ENCODE measurements at places on chromosomes 1 and 21.

GRCh38 chr1:43688594-43689000 lies 18.7 kb upstream of the ST3GAL3 start:
- DNase-seq: no peak

DNA sequence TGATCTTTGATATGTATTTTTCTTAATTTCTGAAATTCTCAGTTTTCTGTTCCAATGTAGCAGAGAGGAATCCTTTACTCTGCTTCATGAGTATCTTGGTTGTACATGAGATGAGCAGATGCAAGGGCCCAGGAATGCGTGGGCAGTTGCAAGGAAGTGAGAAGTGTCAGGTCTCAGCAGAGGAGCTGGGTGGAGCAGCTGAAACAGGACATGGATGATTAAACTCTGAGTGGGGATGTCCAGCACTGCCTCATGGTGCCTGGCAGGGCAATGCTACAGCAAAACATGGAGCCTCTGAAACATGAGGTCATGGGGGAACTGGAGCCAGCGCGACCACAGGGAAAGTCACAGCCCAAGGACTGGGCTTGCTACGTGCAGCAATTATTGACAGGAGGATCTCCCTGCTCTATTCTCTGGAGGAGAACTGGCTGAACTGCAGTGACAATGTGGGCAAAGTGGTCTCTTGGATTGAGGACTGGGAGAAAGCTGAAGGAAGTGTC lies 48.4 kb downstream of the COLGALT2 start:
- DNase-seq: no peak

DNA sequence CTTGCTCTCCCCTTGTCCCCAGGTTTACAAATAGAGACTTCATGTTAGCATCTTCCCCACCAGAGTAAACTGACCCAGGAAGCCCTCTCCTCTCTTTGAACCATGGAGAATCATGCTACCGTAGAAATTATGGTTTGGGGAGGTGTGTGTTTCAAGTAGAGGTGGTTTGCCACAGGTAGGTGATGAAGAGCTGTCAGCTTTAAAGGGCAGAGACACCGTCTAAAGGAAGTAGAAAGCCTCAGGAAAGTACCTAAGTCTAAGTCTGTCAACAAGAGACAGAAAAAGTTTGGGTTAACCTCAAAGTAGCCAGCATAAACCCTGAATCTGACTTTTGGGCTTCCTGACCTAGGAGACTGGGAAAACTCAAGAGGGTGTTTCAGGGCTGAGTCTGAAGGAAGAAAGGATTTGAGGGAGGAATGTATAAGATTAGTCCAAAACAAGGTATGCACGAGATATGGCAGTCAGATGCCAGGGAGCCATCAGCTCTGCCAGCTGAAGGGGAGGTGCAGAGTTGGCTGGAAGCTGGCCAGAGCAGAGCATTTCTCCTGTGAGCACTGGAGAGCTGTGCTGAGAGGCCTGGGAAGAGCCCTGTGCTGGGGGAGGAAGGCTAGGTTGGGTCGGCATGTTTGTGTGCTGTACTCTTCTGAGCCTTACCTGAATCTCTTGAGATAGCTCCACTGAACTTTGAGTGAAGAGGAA lies 14.3 kb downstream of the ADAMTSL4 start:
- DNase-seq: no peak

GRCh38 chr1:105072850-105073249 lies 1323.2 kb downstream of the AMY1C start:
- DNase-seq: no peak

- no peak for DNase-seq
Observed at GRCh38 chr1:177287270-177287669, 116.5 kb downstream of the BRINP2 start.

DNA sequence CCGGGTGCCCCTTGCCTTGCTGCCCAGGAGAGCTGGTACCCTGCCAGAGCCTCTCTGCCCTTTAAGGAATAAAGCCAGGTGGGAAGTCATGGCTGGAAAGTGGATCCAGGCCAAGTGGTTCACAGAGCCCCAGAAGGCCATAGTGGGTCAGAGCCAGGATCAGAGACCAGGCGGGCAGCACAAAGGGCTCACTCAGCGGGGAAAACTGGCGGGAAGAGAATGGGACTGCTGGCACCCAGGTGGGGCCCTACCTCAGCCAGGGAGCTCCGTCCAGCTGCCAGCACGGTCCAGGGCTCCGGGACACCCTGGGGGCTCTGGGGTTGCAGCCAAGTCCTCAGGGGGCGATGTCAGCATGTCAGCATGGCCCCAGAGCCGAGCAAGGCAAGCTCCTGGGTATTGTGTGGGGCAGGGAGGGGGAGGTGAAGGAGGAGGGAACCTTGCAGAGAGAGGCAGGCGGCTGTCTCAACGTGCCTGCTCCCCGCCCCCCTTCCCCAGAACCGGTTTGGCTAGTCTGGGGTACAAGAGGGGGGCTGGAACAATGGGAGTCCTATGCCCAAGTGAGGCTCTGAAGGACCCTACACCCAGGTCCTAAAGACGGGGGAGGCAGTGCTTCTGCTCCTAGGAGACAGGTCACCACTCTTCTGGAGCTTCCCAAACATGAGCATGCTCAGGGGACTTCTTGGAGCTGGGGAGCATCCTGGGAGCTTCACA lies at the start of gene ARHGEF19:
ARHGEF19 (minus strand) TSS at position 402 of the 711 bp plus-strand sequence. CDS start 3,598 bp downstream, outside the sequence.
- DNase-seq: no peak

DNA sequence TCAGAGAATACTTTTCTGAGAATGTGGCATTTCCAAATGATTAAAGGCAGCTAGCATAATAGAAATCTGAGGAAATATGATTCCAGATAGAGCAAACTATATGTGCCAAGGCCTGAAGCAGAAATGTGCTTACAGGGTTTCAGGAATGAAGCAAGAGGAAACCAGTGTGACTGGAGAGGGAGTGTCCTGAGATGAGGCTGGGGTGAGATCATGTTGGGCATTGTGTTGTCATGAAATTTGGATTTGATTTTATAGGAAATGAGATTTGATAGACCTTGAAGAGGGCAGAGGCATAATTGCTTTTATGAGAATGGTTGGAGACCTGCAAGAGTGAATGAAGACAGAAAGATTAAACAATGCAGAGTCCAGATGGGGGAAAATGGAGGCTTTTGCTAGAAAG lies 338.1 kb upstream of the SNX7 start:
- DNase-seq: no peak

DNA sequence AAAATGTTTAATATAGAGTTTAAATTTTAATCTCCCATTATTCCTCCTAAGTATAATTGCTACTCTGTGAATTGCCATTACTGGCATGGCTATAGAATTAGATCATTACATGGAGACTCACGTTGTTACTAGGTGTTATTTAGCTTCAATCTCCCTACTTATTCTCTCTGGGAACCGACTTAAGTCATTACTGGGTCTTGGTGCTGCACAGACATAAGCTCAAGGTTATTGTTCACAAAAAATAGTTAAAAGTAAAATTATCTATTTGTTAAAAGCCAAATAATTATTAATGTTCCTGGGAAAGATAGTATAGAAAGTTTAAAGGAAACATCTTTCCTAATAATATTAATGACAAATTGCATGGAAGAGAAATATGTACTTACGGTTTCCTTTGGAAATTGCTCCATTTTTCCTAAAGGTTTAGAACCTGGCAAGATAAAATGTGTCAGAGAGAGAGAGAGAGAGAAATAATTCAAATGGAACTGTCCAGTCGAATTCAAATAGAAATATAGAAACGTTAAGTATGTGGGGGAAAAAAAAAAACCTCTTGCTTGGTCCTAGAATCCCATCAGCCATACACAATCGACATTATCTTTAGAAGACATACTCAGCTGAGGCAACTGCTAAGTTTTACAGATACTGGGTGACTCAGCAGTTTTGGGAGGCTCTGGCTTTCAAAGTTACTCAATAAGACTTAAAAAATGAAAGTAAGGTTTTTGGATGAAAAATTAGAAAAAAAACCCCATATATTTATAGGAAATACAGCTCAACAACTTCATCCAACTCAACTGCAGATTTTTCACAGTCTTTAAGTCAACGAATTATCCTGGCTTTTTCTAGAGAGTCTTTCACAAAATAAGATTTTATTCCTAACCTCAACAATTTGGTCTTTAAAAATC lies at the start of gene SPTA1:
SPTA1 (minus strand) TSS at position 605 of the 899 bp plus-strand sequence; CDS start at position 407, 198 bp downstream.
- no peak for DNase-seq

DNA sequence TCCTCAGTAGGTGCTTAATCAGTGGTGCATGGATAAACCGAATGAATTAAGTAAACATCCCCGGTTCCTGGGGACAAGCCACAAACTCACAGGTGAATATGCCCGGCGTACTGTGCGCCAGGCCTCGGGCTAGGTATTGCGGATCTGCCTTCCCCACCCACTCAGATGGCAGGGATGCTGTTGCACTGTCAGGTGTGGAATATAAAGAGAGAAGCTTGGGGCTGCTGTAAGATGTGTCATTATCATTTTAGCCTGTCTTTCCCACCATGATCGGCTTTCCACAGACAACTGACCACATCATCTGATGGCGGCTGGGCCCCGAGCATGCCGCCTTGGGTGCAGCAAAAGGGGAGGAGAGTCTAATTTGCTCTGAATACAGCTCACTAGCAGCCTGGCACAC lies 45.4 kb upstream of the LRP8 start:
- no peak for DNase-seq

DNA sequence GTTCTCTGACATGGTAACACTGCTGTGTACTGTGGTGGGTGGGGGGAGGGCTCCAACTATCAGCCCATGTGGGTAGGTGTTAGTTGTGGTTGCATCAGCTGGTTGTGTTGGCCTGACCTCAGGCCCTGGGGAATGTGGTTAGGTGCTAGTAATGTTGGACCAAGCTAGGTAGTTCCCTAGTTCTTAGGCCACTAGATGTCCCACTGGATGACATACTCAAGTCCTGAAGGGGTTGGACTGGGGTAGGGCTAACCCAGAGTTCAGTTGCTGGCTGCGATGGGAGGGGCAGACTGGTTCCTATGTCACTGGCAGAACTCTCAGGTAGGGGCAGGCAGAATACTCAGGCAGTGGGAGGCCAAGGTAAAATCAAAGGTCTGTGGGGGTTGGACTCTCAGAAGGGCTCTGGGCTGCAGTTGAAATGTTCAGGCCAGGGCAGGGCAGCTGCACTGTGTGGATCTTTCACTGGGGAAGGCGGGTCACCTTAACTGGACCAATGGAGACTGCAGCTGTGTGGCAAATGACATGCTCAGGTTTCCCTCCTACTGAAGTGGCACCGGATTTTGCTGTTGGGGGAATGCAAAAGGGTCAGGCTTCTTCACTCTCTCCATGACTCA lies 870.7 kb downstream of the LRRIQ3 start:
- DNase-seq: no peak

- no peak for DNase-seq
Observed at GRCh38 chr21:32203877-32204480, 74.9 kb downstream of the MIS18A start.

GRCh38 chr1:61119085-61119484 lies 36.7 kb downstream of the NFIA start:
- no peak for DNase-seq

GRCh38 chr1:87305151-87305550 lies 23.5 kb upstream of the LMO4 start:
- no peak for DNase-seq

GRCh38 chr1:217228689-217229088 lies 402.2 kb downstream of the GPATCH2 start:
- DNase-seq: no peak

GRCh38 chr1:12053752-12054548 lies 9.2 kb upstream of the TNFRSF8 start:
- DNase-seq: no peak

DNA sequence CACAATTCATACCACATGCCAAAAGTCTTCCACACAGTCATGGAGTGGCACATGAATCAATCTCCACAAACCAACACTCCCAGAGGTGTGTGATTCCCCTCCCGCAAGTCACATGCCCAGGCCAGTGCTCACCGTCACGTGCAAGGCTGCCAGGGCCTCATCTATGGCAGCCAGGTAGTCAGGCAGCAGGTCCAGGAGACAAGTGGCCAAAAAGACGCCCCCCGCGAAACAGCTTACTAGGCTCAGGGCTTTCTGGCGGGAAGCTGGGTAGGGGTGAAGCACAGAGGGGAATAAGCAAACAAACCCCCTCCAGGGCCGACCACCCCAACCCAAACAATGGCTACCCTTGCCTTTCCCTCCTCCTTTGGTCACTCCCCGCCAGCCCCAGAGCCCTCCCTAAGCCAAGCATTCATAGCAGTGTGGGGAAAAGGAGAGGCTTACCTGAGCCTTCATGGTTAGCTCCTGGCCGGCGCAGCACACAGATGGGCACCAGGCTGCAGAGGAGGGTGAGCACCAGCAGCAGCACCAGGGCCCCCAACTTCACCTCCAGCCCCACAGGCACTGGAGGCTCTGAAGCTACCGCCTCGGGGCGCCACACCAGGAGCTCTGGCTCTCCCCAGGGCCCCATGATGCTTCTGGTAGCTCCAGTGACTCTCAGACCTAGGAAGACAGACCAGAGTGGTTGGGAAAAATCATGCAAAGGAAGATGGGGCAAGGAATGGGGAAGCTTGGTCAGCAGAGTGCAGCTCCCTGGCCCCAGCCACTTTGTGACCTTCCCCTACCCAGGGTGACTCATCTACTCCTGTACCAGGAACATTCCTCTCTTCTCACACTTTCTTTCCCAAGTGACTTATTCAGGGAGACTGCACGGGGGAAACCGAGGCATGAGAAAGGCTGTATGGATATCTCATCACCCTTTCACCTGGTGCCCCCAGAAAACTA lies 978 bp downstream of the SLC39A1 start:
- DNase-seq: no peak

GRCh38 chr1:1359664-1360468 lies 1.5 kb upstream of the MXRA8 start:
- DNase-seq: no peak

GRCh38 chr1:74570797-74571492 lies 58.5 kb upstream of the LRRC53 start:
- DNase-seq: no peak

- no peak for DNase-seq
Observed at GRCh38 chr1:180211860-180212229, 18.2 kb upstream of the LHX4 start.

DNA sequence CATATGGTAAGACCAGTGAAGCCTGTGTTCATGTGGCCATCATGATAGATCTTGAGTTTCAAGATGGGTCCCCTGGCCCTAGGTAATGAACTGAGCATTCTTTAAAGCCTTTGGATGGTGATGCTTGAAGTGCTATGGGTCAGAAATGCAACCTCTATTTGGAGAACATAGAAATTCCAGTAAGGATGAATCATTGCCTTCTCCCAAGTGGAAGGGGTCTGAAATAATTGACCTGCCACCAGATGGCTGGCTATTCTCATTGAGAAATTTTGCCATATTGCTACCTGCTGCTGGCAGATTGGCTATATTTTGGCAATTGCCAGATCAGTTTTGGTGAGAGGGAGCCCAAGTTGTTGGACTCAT lies 739 bp upstream of the IFI6 start:
- DNase-seq: no peak

DNA sequence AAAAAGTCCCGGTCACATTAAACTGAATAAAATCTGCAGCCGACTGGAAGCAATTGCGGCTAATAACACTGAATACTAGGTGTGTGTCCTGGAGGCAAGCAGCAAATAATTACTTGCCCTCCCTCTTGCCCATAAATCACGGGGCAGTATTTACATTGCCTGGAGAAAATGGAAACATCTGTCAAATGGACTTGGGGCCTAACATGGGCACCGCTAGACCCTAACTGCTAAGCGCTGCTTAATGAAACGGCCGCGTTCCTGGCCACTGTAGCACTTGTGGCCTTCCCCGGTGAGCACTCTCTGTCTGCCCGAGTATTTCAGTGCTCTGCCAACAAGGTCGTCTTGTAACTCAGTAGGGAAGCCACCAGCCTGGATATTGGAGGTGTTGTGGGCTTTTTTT lies 23.9 kb upstream of the KNCN start:
- DNase-seq: no peak

- DNase-seq: no peak
Observed at GRCh38 chr1:39700348-39700747, 9.1 kb upstream of the HPCAL4 start.

All from activated CD8-positive, alpha-beta memory T cell treated with anti-CD3 and anti-CD28 coated beads for 1 hour (primary cell).